ENCODE measurements at places on chromosomes 7 and 10. TPM values are rescaled to one million over a fixed set of nuclear protein-coding genes. Genes with fewer than 3 reads are reported as not detected.

- H3K27me3 ChIP-seq, result no peaks in the 10 kb centered on the region
- no peak overlapping the region for H3K4me3 ChIP-seq
- H3K27ac ChIP-seq, result no peak overlapping the region
- no peak for DNase-seq
- H3K4me1 ChIP-seq, result no peaks in the 10 kb centered on the region
- H3K36me3 ChIP-seq, result no peaks in the 10 kb centered on the region
Observed at GRCh38 chr10:9301148-9301547, 1246.7 kb downstream of the GATA3 start.

The ZNF438 gene
- 3.1 TPM for total RNA-seq

DNA sequence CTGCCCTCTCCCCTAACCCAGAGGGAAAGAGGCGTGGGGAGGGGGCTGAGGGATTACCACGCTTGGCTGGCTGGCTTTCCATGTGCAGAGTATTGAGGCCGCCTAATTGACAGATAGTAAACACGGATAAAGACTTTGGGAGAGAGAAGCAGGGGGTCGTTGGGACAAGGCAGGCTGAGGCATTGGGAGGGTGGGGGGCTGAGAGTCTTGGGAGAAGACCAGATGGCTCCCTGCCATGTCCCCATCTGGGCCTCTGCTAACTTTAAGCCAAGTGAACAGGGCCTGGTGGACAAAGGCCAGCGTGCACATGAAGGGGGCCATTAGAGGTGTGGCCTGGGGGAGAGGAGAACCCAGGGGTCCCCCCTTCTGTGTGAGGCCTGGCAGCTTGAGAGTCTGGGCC lies 55.4 kb upstream of the MXI1 start:
- no peak for DNase-seq
- H3K4me3 ChIP-seq, result no peak overlapping the region
- no peak overlapping the region for H3K27ac ChIP-seq
- peaks cover 6% of the 10 kb centered on the region for H3K36me3 ChIP-seq
- peaks cover 69% of the 10 kb centered on the region for H3K27me3 ChIP-seq
- H3K4me1 ChIP-seq, result peaks cover 25% of the 10 kb centered on the region

- no peaks in the 10 kb centered on the region for H3K4me1 ChIP-seq
- H3K27ac ChIP-seq, result no peak overlapping the region
- peak; percentile 8 for DNase-seq
- H3K4me3 ChIP-seq, result no peak overlapping the region
- H3K36me3 ChIP-seq, result no peaks in the 10 kb centered on the region
- no peaks in the 10 kb centered on the region for H3K27me3 ChIP-seq
Observed at GRCh38 chr10:126565441-126565840, 105.1 kb downstream of the C10orf90 start.

The HTR7 gene
- not detected for total RNA-seq

- peaks cover 31% of the 10 kb centered on the region for H3K36me3 ChIP-seq
- H3K4me1 ChIP-seq, result peaks cover 8% of the 10 kb centered on the region
- DNase-seq, result no peak
- H3K27ac ChIP-seq, result no peak overlapping the region
- H3K4me3 ChIP-seq, result no peak overlapping the region
- H3K27me3 ChIP-seq, result no peaks in the 10 kb centered on the region
Observed at GRCh38 chr7:130123501-130123900, 53.2 kb downstream of the KLHDC10 start.

The SERPINE1 gene
- total RNA-seq, result 0.27 TPM

GRCh38 chr7:155001756-155002410 lies 1.0 kb downstream of the PAXIP1 start:
- peaks cover 20% of the 10 kb centered on the region for H3K36me3 ChIP-seq
- peaks cover 12% of the 10 kb centered on the region for H3K4me1 ChIP-seq
- H3K27me3 ChIP-seq, result no peaks in the 10 kb centered on the region
- H3K4me3 ChIP-seq, result no peak overlapping the region
- no peak overlapping the region for H3K27ac ChIP-seq
- DNase-seq, result no peak

GRCh38 chr7:32501522-32501921 lies 6.2 kb downstream of the AVL9 start:
- peaks cover 26% of the 10 kb centered on the region for H3K36me3 ChIP-seq
- DNase-seq, result no peak
- H3K4me3 ChIP-seq, result no peak overlapping the region
- H3K4me1 ChIP-seq, result peaks cover 48% of the 10 kb centered on the region
- no peaks in the 10 kb centered on the region for H3K27me3 ChIP-seq
- H3K27ac ChIP-seq, result no peak overlapping the region

GRCh38 chr7:1692515-1693418 lies 22.7 kb downstream of the ELFN1 start:
- no peak overlapping the region for H3K27ac ChIP-seq
- no peaks in the 10 kb centered on the region for H3K4me1 ChIP-seq
- H3K27me3 ChIP-seq, result peaks cover 4% of the 10 kb centered on the region
- no peak for DNase-seq
- H3K36me3 ChIP-seq, result no peaks in the 10 kb centered on the region

The HYAL4 gene
- total RNA-seq, result 0.10 TPM

- no peaks in the 10 kb centered on the region for H3K36me3 ChIP-seq
- no peak overlapping the region for H3K4me3 ChIP-seq
- DNase-seq, result no peak
- no peak overlapping the region for H3K27ac ChIP-seq
- H3K4me1 ChIP-seq, result no peaks in the 10 kb centered on the region
- no peaks in the 10 kb centered on the region for H3K27me3 ChIP-seq
Observed at GRCh38 chr7:69173846-69174245, 424.4 kb upstream of the AUTS2 start.

DNA sequence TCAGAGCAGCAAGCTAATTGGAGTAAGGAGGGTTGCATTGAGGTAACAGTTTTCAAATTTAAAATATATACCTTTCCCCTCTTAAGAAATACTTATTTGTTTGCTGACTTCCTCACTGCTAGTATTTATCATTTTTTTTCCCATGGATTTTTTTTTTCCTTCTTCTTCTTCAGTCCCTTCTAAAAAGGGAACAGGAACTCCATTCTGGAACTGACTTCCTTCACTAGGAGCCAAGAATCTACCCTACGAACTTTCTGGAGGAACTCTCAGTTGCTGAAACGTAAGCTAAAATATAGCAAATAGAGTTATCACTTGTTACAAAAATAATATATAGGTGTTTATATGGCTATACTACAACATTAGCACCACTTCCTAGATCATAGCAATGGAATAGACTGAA lies 95.4 kb downstream of the HGF start:
- H3K36me3 ChIP-seq, result no peaks in the 10 kb centered on the region
- H3K27me3 ChIP-seq, result no peaks in the 10 kb centered on the region
- no peak overlapping the region for H3K4me3 ChIP-seq
- no peaks in the 10 kb centered on the region for H3K4me1 ChIP-seq
- no peak for DNase-seq

GRCh38 chr7:106068986-106069385 lies 43.1 kb downstream of the SYPL1 start:
- H3K4me3 ChIP-seq, result no peak overlapping the region
- H3K36me3 ChIP-seq, result peaks cover 9% of the 10 kb centered on the region
- no peaks in the 10 kb centered on the region for H3K27me3 ChIP-seq
- peaks cover 54% of the 10 kb centered on the region for H3K4me1 ChIP-seq
- DNase-seq, result no peak

DNA sequence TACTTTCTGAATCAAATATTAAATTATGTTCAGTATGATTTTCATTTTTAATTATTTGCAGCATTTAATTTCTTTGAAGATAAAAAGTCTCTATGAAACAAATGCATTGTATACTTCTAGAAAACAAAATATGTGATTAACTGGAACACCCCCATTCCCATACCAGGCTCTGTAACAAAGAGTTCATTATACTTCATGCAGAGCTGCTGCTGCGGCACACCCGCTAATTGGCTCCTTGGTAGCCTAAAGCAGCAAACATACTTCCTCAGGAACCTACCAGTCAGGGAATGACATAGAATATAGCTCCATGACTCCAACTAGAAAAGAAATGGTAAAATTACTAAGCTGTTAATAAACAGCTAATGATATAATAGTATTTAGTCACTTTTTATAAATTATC lies 19.3 kb downstream of the RAB11FIP2 start:
- no peaks in the 10 kb centered on the region for H3K27me3 ChIP-seq
- no peak overlapping the region for H3K4me3 ChIP-seq
- H3K27ac ChIP-seq, result no peak overlapping the region

The SLC4A2 gene
- total RNA-seq, result 106 TPM

The STEAP4 gene
- not detected for total RNA-seq

DNA sequence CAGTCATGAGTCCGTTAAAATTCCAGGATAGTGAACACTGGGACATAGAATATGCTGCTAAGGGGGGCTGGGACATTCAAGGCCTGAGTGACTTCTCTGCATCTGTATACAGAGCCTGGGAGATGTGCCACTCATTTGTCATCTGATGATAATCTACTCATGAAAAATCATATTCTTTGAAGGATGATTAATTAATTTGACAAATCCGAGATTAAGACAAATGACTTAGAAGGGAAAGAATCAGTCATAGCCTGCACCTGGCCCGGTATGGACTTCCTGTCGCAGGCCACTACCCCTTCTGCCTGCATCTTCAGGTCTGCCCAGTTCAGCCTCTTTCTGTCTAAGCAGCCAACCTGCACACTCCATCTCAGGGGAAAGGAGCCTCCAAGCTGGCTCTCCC lies 18.8 kb upstream of the FAM170B start:
- H3K36me3 ChIP-seq, result no peaks in the 10 kb centered on the region
- H3K4me1 ChIP-seq, result peaks cover 17% of the 10 kb centered on the region
- H3K4me3 ChIP-seq, result no peak overlapping the region

- no peak overlapping the region for H3K4me3 ChIP-seq
- peaks cover 20% of the 10 kb centered on the region for H3K36me3 ChIP-seq
- peaks cover 36% of the 10 kb centered on the region for H3K4me1 ChIP-seq
- H3K27ac ChIP-seq, result no peak overlapping the region
- DNase-seq, result no peak
Observed at GRCh38 chr7:66583490-66584110, 45.1 kb upstream of the KCTD7 start.

DNA sequence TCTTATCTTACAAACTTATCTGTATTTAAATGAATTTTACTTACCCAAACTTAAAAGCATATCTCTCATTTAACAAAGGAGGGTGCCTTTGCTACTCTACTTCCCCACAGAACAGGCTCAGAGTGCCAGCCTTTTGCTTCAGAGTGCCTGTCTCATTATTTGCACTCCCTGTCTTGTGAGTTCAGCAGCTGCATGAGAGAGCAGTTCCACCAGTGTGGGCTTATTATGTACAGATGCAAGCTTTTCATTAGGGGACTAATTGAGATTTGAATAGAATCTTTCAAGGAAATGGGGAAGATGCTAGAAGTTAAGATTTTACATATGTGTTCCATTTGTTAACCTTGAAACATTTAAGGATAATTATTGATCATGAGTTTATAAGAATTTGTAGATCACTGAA lies 310.2 kb upstream of the LRRN3 start:
- no peaks in the 10 kb centered on the region for H3K36me3 ChIP-seq
- no peak overlapping the region for H3K4me3 ChIP-seq
- no peak for DNase-seq
- H3K4me1 ChIP-seq, result peaks cover 2% of the 10 kb centered on the region
- H3K27me3 ChIP-seq, result no peaks in the 10 kb centered on the region
- H3K27ac ChIP-seq, result no peak overlapping the region

DNA sequence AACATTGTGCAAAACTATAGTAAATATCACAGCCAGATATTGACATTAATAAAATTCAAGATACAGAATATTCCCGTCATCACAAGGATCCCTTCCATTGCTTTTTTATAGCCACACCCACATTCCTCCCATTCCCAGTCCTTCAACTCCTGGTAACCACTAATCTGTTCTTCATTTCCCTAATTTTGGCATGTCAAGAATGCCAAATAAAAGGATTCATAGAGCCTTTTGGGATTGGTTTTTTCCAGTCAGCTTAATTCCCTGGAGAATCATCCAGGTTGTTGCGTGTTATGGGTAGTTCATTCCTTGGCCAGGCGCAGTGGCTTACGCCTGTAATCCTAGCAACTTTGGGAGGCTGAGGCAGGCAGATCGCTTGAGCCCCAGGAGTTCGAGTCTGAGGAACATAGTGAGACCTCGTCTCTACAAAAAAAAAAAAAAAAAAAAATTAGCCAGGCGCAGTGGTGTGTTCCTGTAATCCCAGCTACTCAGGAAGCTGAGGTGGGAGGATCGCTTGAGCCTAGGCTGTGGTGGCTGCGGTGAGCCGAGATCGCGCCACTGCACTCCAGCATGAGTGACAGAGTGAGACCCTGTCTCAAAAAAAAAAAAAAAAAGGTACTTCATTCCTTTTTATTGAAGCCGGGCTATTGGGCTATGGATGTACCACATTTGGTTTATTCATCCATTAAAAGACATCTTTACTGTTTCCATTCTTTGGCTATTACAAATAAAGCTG lies 2.7 kb downstream of the OGDH start:
- peak; percentile 22 for DNase-seq
- peaks cover under 1% of the 10 kb centered on the region for H3K27me3 ChIP-seq
- peak overlapping the region; percentile 71 for H3K27ac ChIP-seq

The ADARB2 gene
- 0.17 TPM for total RNA-seq

- no peak overlapping the region for H3K4me3 ChIP-seq
- DNase-seq, result no peak
Observed at GRCh38 chr7:156609010-156609877, 31.3 kb upstream of the RNF32 start.

The POLR2J3 gene
- 53.2 TPM for total RNA-seq

GRCh38 chr10:114188900-114189299 lies 9.7 kb downstream of the TDRD1 start:
- no peak overlapping the region for H3K4me3 ChIP-seq
- no peak for DNase-seq
- no peaks in the 10 kb centered on the region for H3K36me3 ChIP-seq
- no peaks in the 10 kb centered on the region for H3K4me1 ChIP-seq
- no peak overlapping the region for H3K27ac ChIP-seq

The DNAH11 gene
- 1.3 TPM for total RNA-seq

- peaks cover 66% of the 10 kb centered on the region for H3K36me3 ChIP-seq
- H3K27ac ChIP-seq, result no peak overlapping the region
- no peak overlapping the region for H3K4me3 ChIP-seq
- no peaks in the 10 kb centered on the region for H3K27me3 ChIP-seq
- H3K4me1 ChIP-seq, result no peaks in the 10 kb centered on the region
- no peak for DNase-seq
Observed at GRCh38 chr7:16695621-16696237, 49.7 kb downstream of the BZW2 start.

- no peak overlapping the region for H3K27ac ChIP-seq
- no peaks in the 10 kb centered on the region for H3K36me3 ChIP-seq
- no peak for DNase-seq
- no peak overlapping the region for H3K4me3 ChIP-seq
- no peaks in the 10 kb centered on the region for H3K4me1 ChIP-seq
Observed at GRCh38 chr7:135098391-135098790, 49.5 kb upstream of the TMEM140 start.

The GRM8 gene
- not detected for total RNA-seq

GRCh38 chr7:82204694-82205093 lies 238.9 kb downstream of the CACNA2D1 start:
- H3K4me1 ChIP-seq, result no peaks in the 10 kb centered on the region
- no peaks in the 10 kb centered on the region for H3K36me3 ChIP-seq
- H3K27me3 ChIP-seq, result no peaks in the 10 kb centered on the region
- H3K4me3 ChIP-seq, result no peak overlapping the region
- no peak for DNase-seq
- H3K27ac ChIP-seq, result no peak overlapping the region

DNA sequence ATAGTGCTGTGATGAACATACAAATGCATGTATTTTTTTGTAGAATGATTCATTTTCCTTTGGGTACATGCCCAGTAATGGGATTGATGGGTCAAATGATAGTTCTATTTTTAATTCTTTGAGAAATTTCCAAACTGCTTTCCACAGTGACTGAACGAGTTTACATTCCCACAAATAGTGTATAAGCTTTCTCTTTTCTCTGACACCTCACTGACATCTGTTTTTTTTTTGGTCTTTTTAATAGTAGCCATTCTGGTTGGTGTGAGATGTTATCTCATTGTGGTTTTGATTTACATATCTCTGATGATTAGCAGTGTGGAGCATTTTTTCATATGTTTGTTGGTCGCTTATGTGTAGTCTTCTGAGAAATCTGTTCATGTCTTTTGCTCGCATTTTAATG lies 195.0 kb upstream of the AGK start:
- DNase-seq, result no peak
- H3K36me3 ChIP-seq, result no peaks in the 10 kb centered on the region
- H3K27ac ChIP-seq, result no peak overlapping the region

Measured in activated CD4-positive, alpha-beta T cell treated with anti-CD3 and anti-CD28 coated beads, Interleukin-2, amount 10 ng/mL, durations not matched to agents 7 days and 5 days (primary cell).